Keratinocyte (primary cell): ENCODE measurements at places on chromosomes 2 and 18. TPM values are rescaled to one million over a fixed set of nuclear protein-coding genes. Genes with fewer than 3 reads are reported as not detected.

Gene TMEM37
- 0.10 to 0.18 TPM (median 0.13 TPM) in 3 replicates for polyA plus RNA-seq

DNA sequence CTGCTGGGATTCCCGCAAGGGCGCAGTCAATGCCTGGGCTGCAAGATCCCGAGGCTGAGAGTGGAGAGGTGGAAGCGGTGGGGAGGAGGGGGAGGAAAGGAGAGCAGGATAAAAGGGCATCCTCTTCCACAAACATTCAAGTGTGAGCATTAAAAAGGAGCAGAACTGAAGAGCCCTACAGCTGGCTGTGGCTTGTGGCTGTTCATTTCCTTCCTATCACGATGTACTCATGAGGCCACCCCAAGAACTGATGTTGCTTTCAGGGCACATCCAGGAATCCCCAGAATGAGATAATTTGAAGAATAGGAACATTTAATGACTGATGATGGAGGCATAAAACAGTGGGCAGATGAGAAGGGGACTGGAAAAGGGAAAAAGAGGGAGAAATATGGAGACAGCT is 230.8 kb upstream of the SMIM21 start:
- DNase-seq = no peak

Gene QPCT
- 11.6 to 26.2 TPM (median 11.7 TPM) in 3 replicates for polyA plus RNA-seq

DNA sequence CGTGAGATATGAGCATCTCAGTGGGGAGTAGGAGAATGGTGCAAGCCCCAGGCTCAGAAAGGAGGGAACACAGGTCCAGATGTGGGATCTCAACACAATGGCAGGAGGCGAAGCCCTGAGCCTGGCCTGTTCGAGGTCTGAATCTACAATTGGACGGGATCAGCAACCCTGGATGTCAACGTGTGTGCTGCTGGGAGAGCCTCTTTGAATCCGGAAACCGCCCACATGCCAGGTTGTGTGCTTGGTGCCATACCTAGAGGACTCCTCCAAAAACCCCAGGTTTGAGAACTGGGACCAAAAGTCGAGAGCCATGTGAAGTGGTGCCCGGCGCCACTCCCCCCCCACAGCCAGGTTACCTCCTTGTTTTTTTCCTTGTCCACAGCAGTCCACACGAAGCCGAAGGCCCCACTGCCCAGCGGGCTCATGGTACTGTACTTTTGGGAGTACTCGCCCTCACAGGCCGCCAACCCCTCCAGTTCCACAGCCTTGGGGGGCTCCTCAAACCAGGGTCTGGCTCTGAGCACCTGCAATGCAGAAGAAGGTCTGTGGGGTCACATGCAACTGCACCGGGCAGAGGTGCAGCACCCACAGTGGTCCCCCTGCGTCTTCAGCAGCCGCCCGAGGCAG is 20.4 kb upstream of the MTERF4 start:
- DNase-seq = no peak

GRCh38 chr2:218228366-218229090 is 11.5 kb downstream of the ARPC2 start:
- DNase-seq = no peak

DNA sequence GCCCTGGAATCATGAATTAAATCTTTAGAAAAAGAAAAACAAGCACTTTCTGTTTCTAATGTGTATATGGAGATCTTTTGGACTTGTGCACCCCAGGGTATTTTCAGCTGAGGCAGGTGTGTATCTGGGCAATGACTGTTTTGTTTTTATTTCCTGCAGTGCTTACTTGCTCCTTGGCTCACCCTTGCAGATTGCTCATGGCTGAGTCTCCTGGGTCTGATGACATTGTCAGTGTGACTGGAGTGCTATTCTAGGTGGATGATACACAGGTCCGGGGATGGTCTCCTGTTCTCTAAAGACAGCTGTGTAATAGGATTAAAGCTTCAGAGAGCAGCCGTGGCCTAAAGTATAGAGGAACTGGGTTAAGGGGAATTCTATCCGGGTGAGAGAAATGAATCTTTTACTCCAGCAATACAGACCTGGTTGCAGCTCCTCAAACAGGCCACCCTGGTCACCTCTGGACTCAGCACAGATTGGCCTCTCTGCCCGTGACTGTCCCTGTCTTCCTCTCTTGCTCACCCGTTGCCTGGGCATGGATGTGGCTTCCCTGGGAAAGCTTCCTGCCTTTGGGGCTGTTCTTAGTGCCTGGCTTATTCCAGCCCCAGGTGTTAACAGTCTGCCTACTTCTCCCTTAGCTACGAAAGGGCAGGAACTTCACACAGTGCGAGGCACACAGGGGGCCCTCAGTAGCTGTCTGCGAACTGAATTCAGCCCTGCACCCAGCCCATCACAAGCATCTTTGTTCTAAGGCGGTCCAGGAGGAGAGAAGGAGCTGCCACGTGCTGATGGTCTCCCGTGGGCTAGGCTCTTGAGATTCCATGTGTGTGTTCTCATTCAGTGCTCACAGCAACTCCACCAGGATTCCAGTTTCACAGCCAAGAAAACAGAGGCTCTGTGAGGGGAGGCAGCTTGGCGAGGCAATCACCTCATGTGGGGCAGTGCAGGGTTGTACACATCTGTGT is 84.3 kb downstream of the ACOXL start:
- no peak for DNase-seq

Gene LRP1B
- polyA plus RNA-seq = 0.01 TPM in 1 of 3 replicates, not detected in the others

- DNase-seq = no peak
Observed at GRCh38 chr18:78798402-78799175, 181.0 kb upstream of the SALL3 start.

DNA sequence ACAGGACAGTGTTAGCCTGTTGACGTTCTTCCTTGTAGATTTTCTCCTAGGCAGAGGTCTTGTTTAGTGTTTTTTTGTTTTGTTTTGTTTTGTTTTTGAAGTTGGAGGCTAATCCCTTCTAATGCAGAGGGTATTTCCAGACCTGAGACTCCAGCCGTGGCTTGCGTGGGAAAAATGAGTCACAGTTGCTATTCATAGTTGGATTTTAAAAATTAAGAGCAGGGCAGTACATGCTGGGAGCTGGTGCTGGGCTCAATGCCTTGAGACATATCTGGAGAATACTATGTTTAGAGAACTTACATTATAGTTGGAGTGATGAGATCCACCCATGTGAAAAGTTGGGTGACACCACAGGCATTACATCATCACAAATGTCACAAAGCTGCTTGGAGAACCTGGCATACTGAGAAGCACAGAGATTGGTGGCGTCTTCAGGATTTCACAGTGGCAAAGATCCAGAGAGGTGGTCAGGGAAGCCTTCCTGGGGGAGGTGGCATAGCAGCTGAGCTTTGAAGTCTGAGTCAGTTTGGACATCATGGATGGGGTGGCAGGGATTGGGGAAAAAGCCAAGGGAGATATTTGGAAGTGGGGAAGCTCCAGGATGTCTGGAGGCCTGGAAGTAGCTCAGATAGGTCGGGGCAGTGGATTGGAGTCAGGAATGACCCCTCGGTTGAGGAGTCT is 249.4 kb downstream of the LOXHD1 start:
- no peak for DNase-seq

DNA sequence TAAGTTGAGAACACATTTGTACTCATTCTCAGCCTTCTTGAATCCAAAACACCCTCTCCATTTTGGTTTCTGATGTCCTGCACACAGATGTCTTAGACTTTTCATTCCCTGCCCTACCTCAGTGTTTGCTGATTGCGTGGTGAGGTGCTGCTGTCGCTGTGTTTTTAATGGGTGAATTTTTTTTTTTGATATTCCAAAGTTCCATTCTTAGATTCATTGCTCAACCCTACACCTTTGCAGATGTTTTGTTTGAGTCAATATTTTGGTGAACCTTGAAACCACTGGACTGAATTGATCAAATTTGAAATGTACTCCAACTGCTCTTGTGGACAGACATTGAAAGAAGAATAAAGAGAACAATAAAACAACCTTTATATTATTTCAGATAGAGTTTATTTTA is 130.4 kb upstream of the DSEL start:
- no peak for DNase-seq
